ENCODE measurements at places on chromosomes 16 and 17. TPM values are rescaled to one million over a fixed set of nuclear protein-coding genes. Genes with fewer than 3 reads are reported as not detected.

The C16orf86 gene
- 0.78 TPM for total RNA-seq

The CCL23 gene
- total RNA-seq = not detected

The C1QTNF8 gene
- not detected for total RNA-seq

The CMTM3 gene
- 27.2 TPM for total RNA-seq

The ASPSCR1 gene
- 29.9 TPM for total RNA-seq

The FA2H gene
- total RNA-seq = not detected

The KRT17 gene
- 1.0 TPM for total RNA-seq

The KCNJ18 gene
- total RNA-seq = not detected

The BCAR1 gene
- total RNA-seq = 138 TPM

The OR1F1 gene
- total RNA-seq = not detected

The USP10 gene
- 82.3 TPM for total RNA-seq

The IL34 gene
- total RNA-seq = not detected

The UQCRC2 gene
- 174 TPM for total RNA-seq
